Activated CD4-positive, CD25-positive, alpha-beta regulatory T cell treated with anti-CD3 and anti-CD28 coated beads, Interleukin-2, amount 50 U/mL, for 24 hours (primary cell): ENCODE measurements at places on chromosomes 4 and X.

DNA sequence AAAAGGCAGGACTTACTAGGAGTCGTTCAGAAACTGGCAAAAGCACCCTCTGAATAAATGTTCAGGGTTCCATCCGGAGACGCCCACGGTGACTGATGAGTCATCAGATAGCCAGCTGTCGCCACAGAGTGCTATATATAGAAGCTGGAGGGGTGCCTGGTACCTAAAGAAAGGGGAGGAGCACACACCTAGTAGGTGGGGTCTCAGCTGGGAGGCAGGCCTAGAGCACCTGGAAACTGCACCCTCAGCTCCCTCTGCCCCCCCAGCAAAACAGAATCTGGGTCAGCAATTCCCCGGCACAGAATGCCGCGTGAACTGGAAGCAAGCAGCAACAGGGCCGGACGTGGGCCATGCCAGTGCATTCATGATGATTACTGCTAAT lies 242.0 kb downstream of the BCOR start:
- ATAC-seq, result peak; percentile 50

- ATAC-seq, result no peak
These were observed 35.5 kb downstream of the OFD1 start for GRCh38 chrX:13770013-13770535.

GRCh38 chrX:69565247-69565815 lies 50.6 kb upstream of the EDA start:
- ATAC-seq, result no peak

DNA sequence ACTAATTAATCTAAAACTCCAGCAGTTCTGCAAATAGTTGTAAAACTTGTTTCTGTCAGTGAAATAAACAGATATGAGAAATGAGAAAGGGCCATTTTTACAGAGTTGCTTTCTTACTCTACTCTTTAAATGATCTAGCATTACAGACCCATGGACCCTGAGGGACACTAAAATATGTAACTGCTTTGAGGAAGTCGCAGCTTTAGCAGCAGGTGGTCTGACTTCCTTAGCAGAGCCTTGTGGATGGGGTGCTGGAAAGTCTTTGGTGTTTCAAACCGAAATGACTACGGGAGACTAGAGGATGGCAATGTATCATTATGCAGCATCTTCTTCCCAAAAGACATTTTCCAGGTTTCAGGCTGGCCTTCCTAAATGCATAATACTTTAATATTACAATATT lies 18.7 kb downstream of the SHISA3 start:
- no peak for ATAC-seq

- no peak for ATAC-seq
These were observed 99.8 kb downstream of the PTCHD1 start for GRCh38 chrX:23434356-23434884.

- no peak for ATAC-seq
These were observed 109.1 kb downstream of the TASL start for GRCh38 chrX:30468471-30468870.

DNA sequence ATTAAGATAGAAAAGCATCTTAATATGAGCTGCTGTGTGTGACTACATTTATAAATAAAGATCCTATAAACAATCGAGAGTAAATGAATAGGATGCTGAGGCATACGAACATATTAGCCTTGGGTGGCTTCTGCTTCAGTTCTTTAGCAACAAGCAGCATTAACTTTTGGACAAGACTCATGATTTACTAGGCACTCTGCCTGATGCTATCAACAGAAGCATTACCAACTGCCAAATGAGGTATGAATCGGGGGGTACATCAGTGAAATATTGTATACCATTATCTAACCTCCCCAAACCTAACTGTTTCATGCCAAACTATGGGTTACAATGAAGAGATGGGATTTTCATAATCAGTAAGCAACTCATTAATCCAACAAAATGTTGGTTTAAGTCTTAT lies 113.1 kb downstream of the RAB28 start:
- ATAC-seq, result no peak

DNA sequence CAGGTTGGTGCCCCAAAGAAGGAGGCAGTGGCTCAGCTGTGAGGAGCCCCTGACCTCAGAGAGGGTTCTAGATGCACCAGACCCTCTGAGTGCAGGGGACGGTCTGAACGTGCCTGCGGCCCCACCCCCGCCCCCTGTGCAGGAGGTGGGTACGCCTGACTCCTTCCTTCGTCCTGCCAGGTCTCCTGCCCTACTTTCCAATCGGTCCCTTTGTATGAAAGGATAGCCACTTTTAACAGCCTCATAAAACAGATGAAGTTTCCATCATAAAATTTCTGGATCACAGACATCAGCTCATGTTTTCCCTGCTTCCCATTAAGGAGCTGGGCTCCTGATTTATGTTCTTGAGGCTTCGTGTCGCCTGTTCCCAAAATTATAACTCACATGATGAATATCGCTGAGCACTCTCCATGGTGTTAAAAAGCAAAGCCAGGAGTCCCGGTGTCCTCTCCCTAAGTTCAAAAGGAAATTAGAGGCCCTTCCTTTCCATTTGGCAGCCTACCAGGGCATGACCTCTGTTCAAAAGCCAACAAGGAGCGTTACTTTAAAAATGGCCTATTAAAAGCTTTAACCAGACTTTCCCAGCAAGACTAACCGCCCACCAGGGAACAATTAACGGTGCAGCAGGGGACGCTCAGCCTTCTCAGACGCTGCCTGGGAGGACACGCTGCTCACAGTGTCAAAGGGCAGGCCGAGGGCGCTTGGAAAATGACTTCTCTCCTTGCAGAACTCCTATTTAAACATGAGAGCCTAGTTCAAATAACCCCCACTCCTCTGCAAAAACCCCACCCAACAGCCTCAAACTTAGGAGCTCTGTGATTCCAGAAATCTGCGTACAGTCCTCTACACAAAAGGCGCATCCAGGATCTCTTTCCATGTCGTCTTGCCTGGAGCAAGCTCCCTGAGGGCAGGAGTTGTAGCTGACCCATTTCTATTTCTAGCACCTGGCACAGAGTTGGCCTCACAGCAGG lies 181.9 kb downstream of the AFAP1 start:
- no peak for ATAC-seq

DNA sequence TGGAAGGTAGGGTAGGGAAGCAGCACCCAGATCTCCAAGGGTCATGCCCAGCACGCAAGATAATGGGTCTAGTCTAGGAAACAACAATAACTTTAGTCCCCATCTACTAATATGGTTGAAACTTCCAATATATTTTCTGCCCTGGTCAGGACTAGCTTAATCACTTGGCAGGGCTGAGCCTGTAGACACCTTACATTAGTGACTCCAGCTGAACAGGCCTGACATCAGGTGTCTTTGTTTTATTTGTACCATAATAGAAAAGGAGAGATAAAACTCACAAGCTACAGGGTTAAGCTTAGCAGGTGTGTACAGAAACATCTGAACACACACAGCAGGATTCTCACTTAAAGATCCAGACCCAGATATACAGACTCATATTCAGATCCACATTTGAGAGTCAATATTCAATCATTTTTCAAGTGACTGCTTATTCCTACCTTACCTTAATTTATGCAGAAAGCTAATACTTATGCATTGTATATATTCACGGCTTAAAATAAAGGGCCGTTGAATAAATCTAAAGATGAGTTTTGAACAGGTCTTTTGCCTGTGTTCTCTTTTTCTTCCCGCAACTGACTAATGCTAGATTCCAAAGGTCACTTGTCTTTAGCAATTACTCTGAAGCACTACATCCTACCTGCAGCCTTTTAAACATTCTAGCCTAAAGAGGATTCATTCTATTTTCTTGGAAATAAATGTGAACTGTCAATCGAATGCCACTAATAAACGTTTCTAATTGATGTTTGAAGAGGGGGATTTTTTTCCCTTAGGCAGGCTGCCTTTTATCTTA lies 745.3 kb downstream of the RPA4 start:
- no peak for ATAC-seq

DNA sequence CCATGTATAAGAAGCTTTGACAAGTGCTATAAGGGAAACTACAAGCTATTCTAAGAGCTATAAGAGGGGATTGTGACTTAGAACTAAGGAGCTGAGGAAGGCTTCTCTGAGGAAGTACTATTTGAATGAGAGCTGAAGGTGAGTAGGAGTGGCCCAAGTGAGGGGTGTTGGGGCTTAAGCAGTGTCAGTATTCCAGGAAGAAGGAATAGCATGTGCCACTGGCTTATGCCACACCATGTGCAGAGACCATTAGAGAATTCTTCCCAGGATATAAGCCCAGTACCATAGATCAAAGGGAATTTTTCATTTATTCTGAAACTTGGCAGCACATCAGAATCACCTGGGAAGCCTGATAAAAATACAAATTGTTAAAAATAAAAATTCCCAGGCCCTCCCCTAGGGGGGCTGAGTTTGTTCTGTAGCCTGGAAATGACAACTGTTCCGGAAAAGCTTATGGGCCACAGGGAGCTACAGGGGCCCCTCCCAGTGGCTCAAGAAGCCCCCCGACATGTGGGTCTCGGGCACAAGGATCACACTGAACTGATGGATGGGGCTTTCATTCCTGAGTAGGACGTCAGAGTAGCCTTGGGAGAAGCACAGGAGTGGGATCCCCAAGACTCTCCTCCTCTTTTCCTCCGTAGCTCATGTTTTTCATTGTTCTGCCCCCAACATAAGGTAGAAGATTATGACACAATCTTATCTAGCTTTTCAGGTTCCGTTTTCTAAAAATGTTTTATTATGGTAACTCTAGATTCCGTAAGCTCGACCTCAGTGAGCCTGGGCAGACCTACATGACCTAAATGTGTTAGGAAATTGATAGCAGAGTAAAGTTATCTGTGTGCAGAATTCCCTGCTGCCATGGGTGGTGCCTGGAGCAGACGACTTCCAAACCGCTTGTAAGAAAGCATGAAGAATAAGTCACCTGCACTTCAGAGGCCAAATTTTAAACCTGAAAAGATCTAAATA lies 119.3 kb downstream of the AFF1 start:
- no peak for ATAC-seq

DNA sequence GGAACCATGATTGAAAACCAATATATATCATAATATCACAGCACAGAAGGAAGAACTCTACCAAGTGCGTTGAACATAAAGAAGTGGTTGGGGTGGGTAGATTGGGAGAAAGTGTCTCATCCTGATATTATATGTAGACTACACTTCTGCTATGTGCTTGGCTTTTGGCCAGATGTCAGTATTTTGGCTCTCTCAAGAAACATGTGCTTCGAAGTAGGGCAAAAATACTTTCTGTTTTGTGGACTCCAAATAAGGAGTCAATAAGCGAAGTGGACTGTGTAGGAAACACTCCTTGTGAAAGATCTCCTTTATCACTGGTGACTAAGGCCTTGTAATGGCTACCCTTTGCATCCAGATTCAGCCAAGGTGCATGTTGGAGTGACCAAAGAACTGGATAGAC lies 7.8 kb upstream of the HPSE start:
- ATAC-seq, result no peak

- ATAC-seq, result no peak
These were observed 82.9 kb downstream of the OR13H1 start for GRCh38 chrX:131626681-131627296.

DNA sequence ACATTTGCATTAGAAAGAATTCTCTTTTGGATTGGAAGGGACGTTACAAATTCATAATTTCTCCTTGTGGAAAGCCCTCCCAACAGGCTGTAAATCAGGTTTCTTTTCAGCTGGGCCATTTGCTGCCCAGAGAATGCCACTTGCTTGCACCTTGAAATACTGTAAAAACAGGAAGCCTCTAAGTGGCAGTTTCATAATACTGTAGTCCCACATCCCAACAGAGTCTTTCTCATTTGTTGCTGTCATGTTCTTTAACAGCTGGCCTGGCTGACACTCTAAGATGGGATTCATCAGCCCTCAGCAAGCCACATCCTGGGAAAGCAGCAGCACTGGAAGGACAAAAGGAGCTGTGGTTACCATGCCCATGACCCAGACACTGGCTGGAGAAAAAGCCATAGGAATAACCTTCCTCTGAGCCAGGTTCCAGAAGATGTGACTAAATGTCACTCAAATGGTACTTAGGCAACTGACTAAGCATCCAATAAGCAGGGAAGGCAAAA lies 221.9 kb upstream of the MBNL3 start:
- ATAC-seq, result no peak

GRCh38 chr4:91092398-91092980 lies 965.3 kb downstream of the CCSER1 start:
- no peak for ATAC-seq

- no peak for ATAC-seq
These were observed 79.8 kb downstream of the IQCM start for GRCh38 chr4:149735796-149736195.

- no peak for ATAC-seq
These were observed 43.1 kb downstream of the CXXC4 start for GRCh38 chr4:104451573-104451972.

GRCh38 chr4:71261633-71262121 lies 77.1 kb upstream of the SLC4A4 start:
- no peak for ATAC-seq
